ENCODE measurements at places on chromosomes 12 and 14.

GRCh38 chr14:49880267-49881064 lies 12.4 kb upstream of the ARF6 start:
- DNase-seq, result no peak

DNA sequence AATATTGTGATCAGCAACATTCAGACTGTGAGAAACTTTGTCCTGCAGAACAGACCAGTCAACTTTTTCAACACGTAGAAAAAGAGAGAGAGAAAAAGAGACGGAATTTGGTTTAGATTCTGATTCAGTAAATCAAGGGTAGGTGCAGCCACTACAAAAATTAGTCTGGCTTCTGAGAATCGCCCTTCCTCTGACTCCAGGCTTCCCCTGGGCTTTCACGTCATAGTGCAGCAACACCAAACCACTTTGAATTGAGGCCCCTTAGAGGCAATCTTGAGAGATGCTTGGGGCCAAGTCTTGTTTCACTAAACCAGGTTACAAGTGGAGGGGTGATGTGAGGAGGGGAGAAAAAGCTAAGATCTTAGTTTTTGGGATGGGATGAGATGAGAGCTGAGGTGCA lies 37.5 kb upstream of the PTGR2 start:
- DNase-seq, result peak; percentile 54

DNA sequence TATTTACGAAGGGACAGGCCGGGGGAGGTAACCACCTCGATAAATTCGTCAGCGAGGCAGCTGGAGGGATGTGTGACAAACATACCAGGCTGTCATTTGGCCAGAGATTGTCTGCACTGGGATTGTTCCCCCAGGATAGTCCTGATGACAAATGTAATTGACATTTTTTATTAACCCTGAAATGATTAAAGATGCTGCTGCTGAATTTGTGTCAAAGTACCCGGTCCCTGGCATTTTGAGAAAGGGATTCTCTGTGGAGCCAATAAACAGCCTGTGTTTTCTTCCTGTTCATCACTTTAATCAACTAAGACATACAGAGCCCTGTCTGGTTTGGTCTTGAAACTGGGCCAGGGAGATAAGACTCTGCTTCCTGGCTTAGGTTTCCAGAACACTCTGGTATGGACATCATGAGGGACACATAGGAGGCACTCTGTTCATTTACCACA lies 117.6 kb downstream of the SLC25A47 start:
- no peak for DNase-seq

DNA sequence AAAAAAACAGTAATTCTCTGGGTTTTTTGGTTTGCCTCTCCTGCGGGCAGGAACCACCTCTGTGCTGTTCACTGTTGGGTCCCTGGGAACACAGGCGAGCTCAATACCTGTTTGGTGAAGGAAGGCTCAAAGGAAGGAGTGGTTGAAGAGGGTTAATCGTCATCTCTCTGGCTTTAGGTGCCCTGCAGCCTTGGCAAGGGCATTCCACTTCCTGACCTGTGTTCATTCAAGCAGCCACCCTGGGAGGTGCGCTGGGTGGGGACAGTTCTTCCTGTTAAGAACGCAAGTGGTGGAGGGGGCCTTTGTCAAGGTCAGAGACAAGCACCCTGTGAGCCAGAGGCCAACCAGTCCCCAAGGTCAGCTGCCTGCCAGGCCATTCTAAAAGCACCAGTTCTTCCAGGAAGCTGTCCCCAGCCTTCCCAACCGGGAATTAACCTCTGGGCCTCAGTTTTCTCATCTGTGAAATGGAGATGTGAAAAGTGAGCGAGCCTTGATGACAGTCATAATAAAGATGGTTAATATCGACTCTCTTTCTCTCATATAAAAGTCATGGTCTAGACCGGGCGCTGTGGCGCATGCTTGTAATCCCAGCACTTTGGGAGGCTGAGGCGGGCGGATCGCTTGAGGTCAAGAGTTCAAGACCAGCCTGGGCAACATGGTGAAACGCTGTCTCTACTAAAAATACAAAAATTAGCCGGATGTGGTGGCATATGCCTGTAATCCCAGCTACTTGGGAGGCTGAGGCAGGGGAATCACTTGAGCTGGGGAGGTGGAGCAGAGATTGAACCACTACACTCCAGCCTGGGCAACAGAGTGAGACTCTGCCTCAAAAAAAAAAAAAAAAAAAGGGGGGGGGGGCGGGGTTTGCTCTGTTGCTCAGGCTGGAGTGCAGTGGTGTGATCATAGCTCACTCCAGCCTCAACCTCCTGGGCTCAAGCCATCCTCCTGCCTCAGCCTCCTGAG lies 6.1 kb downstream of the RHOF start:
- DNase-seq, result no peak

DNA sequence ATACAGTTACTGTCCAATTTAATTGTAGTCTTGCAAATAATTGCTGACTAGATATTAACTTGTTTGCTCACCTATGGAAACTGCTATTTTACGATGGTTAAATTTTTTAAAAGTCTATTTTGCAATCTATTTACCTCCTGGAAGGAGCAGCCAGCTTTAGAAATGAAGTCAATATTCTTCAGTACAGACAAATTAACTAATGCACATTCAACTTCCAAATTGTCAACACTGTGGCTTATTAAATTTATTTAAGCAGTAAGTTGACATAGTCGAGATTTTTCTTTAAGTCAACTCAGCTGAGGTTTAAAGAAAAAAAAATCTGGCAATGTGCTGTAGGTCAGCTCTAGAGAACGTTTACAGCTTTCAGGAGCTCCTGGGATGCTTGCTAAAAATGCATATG lies 221.2 kb downstream of the SSPN start:
- DNase-seq, result no peak

DNA sequence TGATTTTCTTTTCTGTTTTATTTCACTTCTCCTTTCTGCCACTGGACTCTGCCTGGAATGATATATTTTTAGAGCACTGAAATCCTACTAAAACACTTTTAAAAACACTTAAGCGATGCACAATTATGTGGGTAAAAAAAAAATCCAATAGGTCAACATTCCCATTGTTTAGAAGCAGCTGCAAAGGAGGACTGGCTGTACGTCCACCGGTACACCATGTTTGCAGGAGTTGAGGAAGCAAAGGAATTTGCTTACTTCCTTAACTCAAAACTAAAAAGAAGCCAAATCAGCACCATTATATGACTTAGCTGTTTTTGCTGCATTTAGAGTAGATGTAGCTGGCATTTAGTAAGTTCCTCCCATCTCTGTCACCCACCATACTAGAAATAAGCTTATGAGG lies 186.8 kb upstream of the TMTC1 start:
- no peak for DNase-seq

DNA sequence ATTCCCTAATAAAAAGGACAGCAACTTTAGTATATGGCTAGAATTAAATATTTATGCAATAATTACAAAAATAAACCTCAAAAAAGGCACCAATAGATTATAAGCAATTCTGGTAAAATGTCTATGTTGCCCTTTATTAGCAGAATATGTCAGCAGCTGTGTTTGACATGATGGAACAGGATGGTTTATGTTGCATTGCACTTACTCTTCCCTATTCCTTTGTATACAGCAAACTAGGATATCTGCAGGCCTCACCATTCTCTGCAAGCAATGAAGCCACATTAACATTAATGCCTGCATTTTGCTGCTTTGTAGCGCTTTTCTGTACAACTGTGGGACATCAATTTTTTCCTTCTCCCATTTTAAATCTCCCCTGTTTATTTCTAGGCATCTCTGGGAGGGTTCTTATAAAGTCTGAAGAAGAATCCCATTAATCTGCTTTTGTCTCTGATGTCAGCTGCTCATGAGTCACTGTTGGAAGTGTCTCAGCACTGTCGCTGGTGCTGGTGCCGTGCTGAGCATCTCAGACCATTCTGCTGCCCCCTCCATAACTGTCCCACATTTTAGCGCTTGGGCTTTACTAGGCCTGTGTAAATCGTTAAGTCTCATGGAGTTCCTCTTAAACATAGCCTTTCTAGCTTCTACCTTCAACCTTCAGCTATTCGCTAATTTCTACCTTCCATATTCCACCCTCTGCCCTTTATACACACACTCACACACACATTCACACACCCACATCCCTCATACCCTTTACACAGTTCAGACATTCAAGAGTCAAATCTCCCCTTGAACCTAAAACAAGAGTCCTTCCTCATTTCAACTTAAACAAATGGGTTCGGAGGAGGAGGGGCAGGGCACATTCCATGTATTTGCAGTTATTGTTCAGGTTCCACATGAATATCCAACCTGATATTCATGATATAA lies 64.4 kb upstream of the TRHDE start:
- no peak for DNase-seq

GRCh38 chr12:122471324-122472226 lies 29.2 kb downstream of the ZCCHC8 start:
- DNase-seq, result peak; percentile 62
